Left cardiac atrium (tissue), 4 donors: ENCODE measurements at places on chromosomes 11 and 22.

GRCh38 chr22:29071261-29072045, 1.4 kb upstream of the KREMEN1 start:
- peak; percentile 55 for DNase-seq

- no peak for DNase-seq
These were observed 306.8 kb downstream of the TBC1D22A start for GRCh38 chr22:47069270-47069669.

- DNase-seq, result peak; percentile 10
These were observed 109.5 kb upstream of the PARVA start for GRCh38 chr11:12267921-12268320.

DNA sequence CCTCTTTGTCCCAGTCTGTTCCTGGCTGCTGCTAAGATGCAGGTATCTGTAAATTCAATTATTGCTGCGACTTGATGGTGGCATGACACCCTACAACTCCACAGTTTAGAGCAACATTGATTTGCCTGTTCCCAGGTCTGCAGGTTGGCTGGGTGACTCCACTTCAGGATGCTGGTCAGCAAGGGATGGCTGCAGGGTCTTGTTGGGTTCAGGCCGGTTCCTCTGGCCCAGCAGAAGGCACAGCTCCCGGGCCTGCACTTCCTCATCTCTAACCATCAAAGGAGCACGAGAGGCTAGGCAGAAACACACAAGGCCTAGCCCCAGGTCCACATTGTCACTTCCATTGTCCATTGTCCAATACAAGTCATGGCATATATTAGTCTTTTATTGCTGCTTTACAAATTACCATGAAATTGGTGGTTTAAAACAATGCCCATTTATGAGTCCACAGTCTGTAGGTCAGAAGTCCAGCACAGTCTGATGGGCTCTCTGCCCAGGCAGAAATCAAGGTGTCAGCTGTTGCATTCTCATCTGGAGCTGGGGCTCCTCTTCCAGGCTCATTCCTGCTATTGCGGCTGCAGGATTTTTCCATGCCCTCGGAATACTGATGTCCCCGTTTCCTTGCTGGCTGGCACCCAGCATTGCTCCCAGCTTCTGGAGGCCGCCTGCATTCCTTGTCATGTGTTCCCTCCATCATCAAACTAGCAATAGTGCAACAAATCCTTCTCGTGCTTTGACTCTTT, 96.6 kb upstream of the LMO1 start:
- no peak for DNase-seq

GRCh38 chr11:69700278-69701140, 3.3 kb downstream of the FGF19 start:
- DNase-seq, result peak; percentile 75

DNA sequence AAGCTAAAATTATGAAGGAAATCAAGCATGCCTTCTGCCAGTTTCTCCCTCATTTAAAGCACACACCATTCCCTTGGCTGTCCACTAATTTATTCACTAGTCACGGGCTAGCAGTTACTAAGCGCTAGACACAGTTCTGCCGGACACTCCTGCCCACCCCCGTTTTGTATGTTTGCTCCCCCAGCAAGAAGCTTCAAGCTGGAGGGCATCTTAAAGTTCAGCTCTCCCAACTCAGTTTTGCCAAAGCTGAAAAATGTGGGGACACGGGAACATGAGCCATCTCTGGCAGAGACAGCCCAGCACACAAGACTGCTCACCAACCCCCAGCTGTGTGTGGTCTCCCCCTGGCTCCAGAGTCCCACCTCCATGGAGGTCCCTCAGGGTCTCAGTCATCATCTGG, 263.6 kb downstream of the BRD1 start:
- DNase-seq, result no peak

DNA sequence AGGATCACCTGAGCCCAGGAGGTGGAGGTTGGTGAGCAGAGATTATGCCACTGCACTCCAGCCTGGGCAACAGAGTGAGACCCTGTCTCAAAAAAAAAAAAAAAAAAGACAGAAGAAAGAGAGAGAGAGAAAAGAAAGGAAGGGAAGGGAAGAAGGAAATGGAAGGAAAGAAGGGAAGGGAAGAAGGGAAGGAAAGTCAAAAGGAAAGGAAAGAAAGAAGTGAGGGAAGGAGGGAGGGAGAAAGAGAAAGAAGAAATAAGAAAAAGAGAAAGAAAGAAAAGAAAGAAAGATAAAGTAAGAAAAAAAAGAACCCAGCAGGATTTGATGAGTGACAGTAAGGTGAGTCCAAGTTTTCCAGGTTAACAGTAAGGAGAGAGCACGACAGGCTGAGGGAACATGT, 19.6 kb downstream of the WBP2NL start:
- DNase-seq, result no peak

GRCh38 chr22:50693462-50693861, 20.8 kb downstream of the SHANK3 start:
- DNase-seq, result no peak
